T-helper 9 cell (primary cell): ENCODE measurements at places on chromosomes 3 and 15.

- no peak for DNase-seq
These were observed 26.1 kb downstream of the GBE1 start for GRCh38 chr3:81735334-81735733.

GRCh38 chr15:36469311-36469966 is 110.0 kb upstream of the CDIN1 start:
- DNase-seq = no peak

DNA sequence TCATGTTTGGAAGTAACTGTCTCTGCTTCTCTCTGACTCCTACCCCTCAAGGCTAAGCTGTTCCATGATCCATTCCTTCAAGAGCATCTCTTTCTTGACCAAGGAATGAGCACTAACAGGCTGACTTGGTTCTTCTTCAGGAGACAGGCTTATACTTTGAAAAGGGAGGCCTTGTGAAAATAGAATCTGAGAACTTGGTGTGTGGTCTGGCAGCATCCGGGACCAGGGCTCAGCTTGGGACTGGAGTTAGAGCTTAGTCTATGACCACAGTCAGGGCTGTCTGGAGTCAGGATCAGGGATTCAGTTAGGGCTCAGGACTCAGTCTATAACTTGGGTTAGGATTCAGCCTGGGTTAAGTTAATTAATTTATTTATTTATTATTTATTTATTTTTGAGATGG is 44.9 kb upstream of the SLC6A6 start:
- DNase-seq = no peak

DNA sequence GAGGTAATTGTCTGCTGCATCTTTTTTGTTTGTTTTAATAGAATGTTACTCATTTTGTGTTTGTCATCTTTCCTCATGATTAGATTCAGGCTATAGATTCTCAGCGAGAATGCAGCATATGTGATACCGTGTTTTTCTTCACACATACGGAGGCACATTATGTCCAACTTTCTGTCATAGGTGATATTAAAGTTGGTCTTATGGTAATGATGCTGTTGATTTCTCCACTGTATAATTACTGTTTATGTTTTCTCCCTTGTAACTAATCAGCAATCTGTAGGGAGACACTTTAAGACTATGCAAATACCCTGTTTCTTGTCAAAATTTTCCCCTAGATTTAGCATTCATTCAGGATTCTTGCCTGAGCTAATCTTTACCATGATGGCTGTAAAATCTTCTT is 87.6 kb downstream of the CLDN1 start:
- DNase-seq = no peak

- DNase-seq = no peak
These were observed 155.2 kb downstream of the UACA start for GRCh38 chr15:70608144-70608543.

GRCh38 chr3:20666091-20666490 is 480.1 kb upstream of the SGO1 start:
- DNase-seq = no peak

DNA sequence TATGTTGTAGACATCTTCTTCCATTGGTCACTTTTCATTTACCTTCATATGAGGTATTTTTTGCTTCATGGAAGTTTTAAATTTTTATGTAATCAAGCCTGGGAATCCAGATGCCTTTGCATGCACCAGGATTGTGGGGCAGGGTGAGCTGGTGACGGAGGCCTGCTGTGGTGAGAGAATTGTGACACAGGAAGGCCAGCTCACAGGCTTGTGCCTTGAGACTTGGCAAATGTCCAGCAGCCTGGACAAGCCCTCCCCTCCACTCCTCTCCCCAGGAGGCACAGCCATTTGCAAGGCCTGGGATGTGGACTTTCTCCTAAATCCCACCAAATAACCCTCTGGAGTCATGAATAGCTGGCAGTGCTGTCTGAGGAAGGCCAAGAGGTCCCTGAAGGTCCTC is 67.4 kb downstream of the RHCG start:
- DNase-seq = no peak

GRCh38 chr3:14324224-14324944 is 78.0 kb upstream of the SLC6A6 start:
- DNase-seq = no peak

DNA sequence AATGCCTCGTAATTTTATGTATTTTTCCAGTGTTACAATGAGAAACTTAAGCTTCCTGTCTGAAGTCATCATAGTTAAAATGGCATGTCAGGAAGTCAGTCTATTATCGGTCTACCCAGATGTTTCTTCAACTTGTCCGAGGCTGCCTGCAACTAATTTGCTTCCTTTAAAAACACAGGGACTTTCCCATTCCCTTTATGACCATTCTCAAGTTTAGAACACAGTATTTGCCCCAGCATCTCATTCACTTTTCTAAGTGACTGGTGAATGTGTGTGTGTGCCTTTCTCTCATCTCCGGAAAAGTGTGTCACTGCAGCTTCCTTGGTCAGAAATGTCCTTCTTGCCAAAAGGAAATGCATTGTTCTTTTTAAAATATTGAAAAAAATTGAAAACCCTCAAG is 466.6 kb downstream of the RAP2B start:
- DNase-seq = no peak

DNA sequence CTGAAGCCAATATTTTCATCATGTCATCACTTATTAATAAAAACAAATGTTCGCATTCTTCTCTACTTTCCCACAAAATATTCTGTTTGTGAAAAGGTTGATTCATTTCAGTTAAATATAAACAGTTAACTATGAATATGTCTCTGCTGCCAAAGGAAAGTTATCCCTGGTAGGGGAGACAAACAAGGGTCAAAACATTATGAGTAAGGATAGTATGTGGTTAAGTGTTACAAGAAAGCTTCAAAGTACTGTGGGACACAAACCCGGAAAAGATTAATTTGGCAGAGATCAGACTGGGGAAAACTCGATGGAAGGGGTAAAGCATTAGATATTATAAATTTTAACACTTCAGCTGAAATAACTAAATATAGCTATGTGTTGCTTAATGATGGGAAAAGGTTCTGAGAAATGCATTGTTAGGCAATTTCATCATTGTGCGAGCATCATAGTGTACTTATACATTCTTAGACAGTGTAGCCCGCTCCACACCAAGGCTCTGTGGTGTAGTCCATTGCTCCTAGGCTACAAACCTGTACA is 436.5 kb upstream of the TBL1XR1 start:
- DNase-seq = no peak

DNA sequence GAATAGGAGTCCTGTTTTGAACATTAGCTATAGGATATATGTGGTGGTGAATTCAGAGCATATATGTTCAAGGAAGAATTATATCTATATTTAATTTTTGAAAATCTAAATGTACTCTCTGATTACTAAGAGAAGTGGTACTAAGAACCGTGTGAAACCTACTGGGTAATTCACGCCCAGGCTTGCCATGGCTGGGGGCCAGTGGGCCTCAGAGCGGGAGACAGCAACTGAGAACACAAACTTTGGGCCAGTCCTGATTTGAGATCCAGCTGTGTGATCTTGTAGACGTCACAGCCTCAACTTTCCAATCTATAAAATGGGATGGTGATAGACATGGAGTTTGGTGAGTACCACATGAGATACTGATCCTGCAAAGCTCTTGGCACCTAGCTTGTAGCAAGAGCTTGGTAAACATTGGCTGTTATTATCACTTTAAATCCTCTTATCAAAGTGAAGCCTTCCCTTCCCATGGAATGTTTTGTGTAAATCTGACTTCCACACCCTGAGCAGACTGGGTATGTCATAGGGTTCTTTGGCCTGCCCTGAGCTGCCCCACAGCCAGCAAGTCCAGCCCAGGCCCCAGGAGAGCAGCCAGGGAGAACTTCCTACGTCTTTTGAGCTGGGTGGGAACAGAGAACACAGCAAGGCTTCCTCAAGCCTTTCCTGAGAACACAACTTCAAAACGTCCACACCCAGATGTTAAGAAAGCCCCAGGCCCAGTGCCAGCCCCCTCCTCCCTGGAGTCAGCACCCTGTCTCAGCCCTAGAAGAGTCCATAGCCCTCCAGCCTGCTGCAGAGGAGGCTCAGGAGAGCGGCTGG is 8.2 kb upstream of the PAQR5 start:
- no peak for DNase-seq
